ENCODE measurements at places on chromosomes 5 and 9.

DNA sequence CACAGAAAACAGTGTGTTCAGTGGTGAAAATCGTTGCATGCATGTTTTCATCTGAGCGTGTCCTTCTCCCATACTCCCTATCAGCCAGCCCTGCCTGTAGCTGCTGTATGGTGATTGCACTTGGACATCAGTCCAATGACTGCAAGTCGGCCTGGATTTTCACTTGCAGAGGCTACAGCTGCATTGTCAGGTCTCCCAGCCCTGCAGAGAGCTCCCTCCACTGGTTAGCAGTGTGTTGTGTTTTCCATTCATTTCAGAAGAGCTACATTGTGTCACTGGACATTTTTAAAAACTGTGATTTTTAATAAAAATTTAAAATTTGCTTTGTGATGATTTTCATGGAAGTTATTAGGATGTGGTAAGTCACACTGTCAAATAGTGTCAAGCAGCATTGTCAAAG lies 96.6 kb downstream of the SYK start:
- no peak for DNase-seq

DNA sequence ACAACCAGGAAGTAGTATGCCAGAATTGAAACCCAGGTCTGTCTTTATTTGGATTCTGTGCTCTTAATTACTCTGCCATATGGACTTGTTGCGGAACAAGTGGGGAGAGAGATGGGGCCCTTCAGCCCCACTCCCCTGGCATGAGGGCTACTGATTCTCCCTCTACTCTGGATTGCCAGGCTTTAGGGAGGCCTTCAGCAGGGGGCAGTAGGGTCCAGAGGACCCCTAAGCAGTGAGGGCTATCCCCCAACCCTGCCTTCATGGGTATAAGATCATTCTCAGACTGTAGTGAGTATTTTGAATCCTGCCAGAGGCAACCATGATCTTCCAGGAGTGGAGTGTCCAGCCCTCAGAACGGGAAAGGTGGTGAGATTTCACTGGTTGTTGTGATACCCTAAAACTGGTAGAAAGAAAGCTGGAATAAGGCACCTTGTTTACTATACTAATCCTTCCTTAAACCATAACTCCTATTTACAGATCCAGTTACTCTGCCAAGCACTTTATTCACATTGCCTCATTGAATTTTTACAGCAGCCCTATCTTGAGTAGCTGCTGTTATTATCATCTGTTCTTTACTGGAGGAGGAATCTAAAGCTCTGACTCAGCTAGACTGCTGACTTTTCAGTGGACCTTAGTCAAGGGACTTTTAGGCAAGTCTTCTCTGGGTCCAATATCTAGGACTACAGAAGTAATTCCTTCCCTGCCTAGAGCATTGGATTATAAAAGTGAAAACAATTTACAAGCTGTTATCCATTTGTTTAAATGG lies 31.3 kb upstream of the LARP1 start:
- no peak for DNase-seq

- no peak for DNase-seq
Measured at GRCh38 chr9:72540348-72540873, 19.0 kb downstream of the TMC1 start.

- no peak for DNase-seq
Measured at GRCh38 chr5:78597974-78598371, 50.6 kb downstream of the LHFPL2 start.

DNA sequence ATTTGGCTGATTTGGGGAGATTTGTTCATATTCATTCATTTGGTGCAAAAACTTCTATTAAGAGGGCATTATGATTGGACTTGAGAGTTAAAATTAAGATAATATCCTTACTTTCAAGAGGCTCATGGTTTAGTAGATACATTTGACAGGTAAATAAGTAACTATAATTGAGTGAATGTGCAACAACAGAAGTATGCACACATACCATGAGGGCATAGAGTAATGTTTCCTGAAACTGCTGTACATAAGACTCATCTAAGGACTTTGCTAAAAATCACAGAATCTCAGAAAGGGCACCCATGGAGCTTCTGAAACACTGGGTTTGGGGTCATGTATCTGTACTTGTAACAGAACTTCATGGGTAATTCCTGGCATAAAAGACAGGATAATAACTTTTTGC lies 70.1 kb upstream of the PPP2R2B start:
- no peak for DNase-seq

DNA sequence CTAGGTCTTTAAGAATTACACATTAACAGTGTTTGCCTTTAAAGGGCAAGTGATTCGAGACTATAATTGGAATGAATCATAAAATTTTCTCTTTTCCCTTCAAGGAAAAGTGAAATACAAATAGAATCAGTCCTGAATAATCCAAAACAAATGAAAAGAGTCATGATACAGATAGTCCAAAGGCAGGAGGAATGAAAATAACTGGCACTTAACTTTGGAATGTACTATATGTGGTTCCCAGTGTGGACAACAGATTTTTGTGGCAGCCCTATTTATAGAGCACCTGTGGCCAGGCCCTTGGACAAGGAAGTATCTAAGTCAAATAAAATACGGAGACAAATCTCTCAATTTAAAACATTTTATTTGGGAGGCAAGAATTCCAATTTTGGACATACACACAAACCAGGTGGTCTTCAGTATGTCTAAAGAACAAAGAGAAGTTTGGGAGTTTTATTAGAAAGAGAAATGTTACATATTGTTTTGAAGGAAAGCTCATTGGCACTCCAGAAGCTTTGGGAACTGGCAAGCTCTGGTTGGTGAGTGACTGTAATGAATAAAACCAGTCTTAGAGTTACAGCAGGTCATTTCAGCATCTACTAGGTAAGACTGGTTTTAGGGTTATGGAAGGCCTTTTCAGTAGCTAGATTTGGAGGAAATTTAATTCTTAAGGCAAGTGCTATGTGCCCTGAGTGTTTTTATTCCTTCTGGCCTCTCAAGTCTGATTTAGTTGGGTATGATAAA lies 116.0 kb upstream of the PAM start:
- no peak for DNase-seq

DNA sequence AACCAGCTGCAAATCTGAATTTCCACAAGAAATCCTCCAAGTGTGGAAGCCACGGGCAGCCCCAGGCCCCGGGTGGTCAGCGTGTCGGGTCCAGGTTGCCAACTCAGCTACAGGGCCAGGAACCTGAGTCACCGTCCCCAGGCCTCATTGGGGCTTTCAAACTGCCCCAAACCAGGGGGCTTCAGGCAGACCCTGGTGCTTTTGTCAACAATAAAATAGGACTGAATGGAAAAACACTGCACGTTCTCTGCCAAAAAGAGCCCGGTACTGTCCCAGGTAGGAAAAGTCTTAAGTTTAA lies 24.0 kb downstream of the GFPT2 start:
- no peak for DNase-seq

GRCh38 chr9:134884492-134884891 lies 3.9 kb downstream of the FCN2 start:
- no peak for DNase-seq

- peak; percentile 40 for DNase-seq
Measured at GRCh38 chr5:65100911-65101631, 332.3 kb downstream of the CWC27 start.

Measured in AML-193 (cell line).